ENCODE measurements at places on chromosomes 6 and 20.
A peak's percentile ranks its signal among the peaks of the same experiment; 100 is the strongest.

DNA sequence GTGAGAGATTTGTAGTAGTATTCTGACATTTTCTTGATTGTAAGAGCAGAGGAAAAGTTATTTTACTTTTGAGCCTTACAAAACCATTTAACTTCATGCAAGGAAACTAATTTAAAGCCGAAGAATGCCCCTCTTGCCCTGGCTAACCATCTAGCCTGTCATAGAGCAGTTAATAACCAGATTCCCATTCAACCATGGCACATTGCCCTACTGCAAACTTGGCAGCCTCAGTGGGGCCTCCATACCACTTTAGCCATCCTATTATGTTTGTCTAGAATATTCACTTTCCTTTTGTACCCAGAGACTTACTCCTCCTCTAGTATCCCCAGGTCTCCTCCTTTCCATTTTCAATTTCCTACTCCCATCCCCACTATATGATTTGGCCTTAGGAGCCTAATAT, 230.9 kb downstream of the TBC1D7 start:
- no peak overlapping the region for H3K4me3 ChIP-seq
- no peaks in the 10 kb centered on the region for H3K4me1 ChIP-seq
- no peak overlapping the region for H3K27ac ChIP-seq
- no peaks in the 10 kb centered on the region for H3K36me3 ChIP-seq

DNA sequence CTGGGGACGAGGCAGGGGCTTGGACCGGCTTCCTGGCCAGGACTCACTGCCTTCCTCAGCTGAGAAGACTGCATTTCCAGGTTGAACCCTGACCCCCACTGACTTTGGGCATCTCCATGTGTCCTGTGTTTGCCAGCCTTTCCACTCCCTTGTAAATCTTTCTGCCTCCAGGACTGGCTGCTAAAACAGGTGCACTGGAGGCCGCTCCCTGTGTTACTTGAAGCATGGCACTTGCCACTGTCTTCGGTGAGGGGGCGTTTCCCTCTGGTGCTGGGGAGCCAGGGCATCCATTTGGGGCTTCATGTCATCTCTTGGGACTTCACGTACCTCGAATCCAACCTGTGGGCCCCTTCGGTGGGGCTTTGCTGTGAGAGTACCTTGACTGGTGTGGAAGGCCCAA, 6.7 kb upstream of the RBM38 start:
- H3K4me3 ChIP-seq = no peak overlapping the region
- no peaks in the 10 kb centered on the region for H3K27me3 ChIP-seq
- no peak for DNase-seq

DNA sequence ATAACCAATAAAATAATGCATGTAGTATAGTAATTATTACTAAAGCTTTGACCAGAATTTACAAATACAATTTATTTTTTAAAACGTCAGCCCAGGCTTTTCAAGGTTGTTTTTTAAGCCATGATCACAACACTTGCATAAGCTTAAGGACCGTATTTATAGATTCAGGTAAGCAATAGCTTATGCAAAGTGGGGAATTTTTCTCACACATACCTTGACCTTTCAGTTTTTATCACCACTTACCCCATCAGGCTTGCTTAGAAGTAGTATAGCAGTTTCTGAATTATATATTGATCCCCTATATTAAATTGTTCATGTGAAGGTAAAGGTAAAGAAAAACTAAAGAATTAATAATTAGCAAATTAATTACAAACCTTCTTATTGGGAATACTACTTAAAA, 232.3 kb upstream of the FKBP1C start:
- DNase-seq = no peak
- no peaks in the 10 kb centered on the region for H3K27me3 ChIP-seq
- H3K4me3 ChIP-seq = no peak overlapping the region
- no peak overlapping the region for H3K27ac ChIP-seq
- H3K4me1 ChIP-seq = no peaks in the 10 kb centered on the region

DNA sequence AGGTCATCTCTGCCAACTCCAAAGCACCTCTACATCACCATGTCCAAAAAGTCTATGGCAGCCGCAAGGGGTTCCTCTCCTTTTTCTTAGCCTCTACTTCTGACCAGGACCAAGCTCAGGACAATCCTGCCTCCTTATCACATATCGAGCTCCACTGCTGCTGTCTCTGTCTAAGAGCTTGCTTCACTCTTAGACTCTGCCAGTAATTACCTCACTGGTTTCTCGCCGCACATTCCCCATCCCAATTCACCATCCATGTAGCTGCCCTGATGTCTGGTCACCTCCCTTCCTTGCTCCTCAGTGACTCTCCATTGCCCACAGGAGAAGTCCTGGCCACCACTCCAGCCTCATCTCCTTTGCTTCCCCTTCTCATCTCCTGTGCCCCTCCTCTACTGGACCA, 24.1 kb upstream of the PI16 start:
- no peak for DNase-seq
- H3K4me3 ChIP-seq = no peak overlapping the region
- H3K4me1 ChIP-seq = peaks cover 12% of the 10 kb centered on the region

GRCh38 chr6:136236466-136237293, 13.4 kb downstream of the MTFR2 start:
- H3K4me3 ChIP-seq = no peak overlapping the region
- H3K27me3 ChIP-seq = no peaks in the 10 kb centered on the region
- peak overlapping the region; percentile 49 for H3K27ac ChIP-seq
- peaks cover 37% of the 10 kb centered on the region for H3K36me3 ChIP-seq
- H3K4me1 ChIP-seq = peaks cover 21% of the 10 kb centered on the region

- no peak overlapping the region for H3K4me3 ChIP-seq
- H3K4me1 ChIP-seq = no peaks in the 10 kb centered on the region
These were observed 236.8 kb upstream of the FKBP1C start for GRCh38 chr6:62974452-62974851.

DNA sequence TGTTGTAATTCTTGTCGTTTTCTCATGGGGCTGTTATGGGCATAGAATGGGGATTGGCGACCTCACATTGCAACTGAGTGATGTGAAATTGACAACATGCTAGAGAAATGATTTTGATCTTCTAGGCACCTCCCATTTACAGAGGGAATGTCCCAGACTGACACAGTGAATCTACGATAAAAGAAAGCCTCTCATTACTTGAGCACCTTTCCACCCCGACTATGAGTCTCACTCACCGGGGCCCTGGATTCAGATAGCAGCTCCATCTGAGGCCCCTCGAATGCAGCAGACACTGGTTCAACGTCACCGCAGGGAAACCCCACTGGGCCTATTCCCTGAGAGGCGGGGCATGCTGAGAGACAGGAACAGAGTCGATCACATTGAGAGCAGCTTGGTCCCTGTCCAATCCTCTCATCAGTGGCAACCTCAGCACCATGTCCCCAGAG, 49.1 kb downstream of the NFATC2 start:
- H3K27ac ChIP-seq = no peak overlapping the region
- H3K27me3 ChIP-seq = no peaks in the 10 kb centered on the region
- no peak overlapping the region for H3K4me3 ChIP-seq
- H3K4me1 ChIP-seq = peaks cover 93% of the 10 kb centered on the region
- DNase-seq = no peak
- H3K36me3 ChIP-seq = peaks cover 64% of the 10 kb centered on the region

- H3K4me3 ChIP-seq = no peak overlapping the region
- H3K27ac ChIP-seq = no peak overlapping the region
- DNase-seq = no peak
- no peaks in the 10 kb centered on the region for H3K27me3 ChIP-seq
- H3K4me1 ChIP-seq = no peaks in the 10 kb centered on the region
- H3K36me3 ChIP-seq = no peaks in the 10 kb centered on the region
These were observed 198.5 kb upstream of the RSPO3 start for GRCh38 chr6:126919947-126920346.

GRCh38 chr6:132491303-132491702, 21.6 kb downstream of the STX7 start:
- DNase-seq = no peak
- no peaks in the 10 kb centered on the region for H3K27me3 ChIP-seq
- H3K36me3 ChIP-seq = peaks cover 9% of the 10 kb centered on the region
- H3K27ac ChIP-seq = no peak overlapping the region
- peaks cover 27% of the 10 kb centered on the region for H3K4me1 ChIP-seq

DNA sequence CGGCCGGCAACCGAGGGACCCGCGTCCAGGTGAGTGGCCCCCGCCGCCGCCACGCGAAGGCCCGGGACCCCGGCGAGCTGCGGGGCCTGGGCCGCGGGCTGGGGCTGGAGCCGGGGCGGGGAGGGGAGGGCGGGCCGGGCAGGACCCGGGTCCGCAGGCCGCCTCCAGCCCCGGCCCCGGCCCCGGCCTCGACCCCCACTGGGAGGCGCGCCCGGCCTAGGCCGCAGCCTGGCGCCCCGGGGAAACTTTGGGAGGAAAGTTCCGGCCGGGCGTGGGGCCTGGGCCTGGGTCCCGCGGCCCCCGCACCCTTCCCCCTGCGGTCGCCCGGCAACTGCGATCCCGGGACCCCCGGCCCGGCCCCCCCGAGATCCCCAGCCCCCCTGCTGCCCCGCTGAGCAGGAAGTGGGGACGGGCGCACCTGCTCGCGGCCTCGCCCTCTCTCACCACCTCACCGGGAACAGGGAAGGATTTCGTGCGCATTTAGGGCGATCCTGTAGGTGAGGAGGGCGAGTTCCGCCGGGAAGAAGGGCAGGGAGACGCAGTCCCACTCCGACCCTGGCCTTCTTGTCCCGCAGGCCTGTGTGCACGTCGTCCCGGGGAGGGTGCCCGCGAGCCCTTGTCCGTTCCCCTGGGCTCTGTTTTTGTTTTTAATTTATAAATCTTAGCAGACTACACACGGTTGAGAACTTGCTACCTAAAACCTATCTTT, 402 bp downstream of the OSBPL2 start:
- H3K27me3 ChIP-seq = no peaks in the 10 kb centered on the region
- H3K27ac ChIP-seq = peak overlapping the region; percentile 58
- peak overlapping the region; percentile 85 for H3K4me3 ChIP-seq
- DNase-seq = no peak

DNA sequence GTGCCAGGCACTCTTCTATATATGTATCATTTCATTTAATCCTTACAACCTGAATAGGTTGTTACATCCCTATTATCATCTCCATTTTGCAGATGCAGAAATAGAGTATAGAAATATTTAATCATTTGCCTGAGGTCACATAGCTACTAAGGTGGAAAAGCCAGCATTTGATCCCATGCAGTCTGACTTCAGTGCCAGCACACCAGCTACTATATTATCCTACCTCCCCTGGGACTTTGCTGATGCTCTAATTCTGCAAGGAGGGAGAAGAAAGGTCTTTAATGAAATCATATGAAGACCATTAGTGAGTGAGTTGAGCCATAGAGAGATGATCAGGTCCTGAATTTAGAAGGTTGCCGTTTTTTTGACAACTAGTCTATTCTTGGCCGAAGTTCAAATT, 53.7 kb downstream of the TOP1 start:
- H3K4me1 ChIP-seq = peaks cover 71% of the 10 kb centered on the region
- H3K4me3 ChIP-seq = no peak overlapping the region
- no peaks in the 10 kb centered on the region for H3K27me3 ChIP-seq
- H3K27ac ChIP-seq = no peak overlapping the region
- no peak for DNase-seq

- no peak overlapping the region for H3K27ac ChIP-seq
- DNase-seq = no peak
- no peaks in the 10 kb centered on the region for H3K36me3 ChIP-seq
- H3K4me1 ChIP-seq = peaks cover 5% of the 10 kb centered on the region
These were observed 35.5 kb upstream of the AFDN start for GRCh38 chr6:167791091-167791779.
